ENCODE measurements at places on chromosomes 6 and 20.

DNA sequence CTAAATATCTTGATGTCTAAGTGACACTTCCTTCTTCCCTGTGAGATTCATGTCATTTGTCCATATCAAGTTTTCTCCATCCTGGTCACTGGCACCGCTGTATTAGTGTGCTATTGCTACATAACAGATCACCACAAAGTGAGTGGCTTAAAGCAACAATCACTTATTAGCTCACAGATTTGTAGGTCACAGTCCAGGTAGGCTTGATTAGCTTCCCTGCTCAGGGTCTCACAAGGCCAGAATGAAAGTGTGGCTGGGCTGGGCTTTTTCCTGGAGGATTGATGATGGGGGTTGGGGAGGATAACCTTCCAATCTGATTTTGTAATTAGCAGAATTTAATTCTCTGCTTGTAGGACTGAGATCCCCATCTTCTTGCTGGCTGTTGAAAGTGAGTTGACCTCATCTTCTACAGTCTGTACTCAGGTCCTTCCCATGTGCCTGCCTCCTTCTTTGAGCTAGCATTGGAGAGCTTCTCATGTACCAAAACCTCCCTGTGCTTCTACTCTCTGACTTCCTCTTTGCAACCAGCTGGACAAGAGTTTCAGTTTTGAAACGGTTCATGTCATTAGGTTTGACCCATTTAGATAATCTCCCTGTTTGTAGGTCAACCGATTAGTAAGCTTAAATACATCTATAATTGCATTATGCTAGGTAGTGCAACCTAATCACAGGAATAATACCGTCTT lies 152.4 kb upstream of the MAN1A1 start:
- no peak for DNase-seq

DNA sequence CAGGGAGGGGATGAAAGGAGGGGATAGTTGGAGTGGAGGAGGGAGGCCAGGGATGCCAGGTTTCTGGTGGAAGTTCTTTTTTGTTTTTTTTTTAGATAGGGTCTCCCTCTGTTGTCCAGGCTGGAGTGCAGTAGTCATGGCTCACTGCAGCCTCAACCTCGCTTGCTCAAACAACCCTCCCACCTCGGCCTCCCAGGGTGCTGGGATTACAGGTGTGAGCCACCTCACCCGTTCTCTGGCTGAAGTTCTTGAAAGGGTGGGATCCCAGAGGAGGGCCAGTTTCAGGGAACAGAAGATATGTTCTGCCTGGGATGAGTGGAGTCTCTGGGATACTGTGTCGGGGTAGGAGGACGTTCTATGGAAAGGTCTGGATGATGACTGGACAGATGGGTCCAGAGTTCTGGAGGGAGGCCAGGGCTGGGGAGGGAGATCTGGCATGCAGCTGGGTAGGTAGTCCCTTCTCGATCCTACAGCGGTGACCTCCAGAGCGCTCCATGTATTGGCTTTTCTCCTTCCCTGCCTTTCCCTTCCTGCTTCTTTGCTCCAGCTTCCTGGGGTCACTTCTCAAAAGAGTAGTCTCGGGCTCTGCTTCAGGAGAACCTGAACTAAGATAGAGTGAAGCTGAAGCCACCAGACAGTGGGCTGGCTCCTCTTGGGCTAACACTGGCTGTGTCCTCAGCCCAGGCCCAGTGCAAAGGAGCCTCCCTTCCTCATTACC lies 12.7 kb upstream of the SRC start:
- no peak for DNase-seq

DNA sequence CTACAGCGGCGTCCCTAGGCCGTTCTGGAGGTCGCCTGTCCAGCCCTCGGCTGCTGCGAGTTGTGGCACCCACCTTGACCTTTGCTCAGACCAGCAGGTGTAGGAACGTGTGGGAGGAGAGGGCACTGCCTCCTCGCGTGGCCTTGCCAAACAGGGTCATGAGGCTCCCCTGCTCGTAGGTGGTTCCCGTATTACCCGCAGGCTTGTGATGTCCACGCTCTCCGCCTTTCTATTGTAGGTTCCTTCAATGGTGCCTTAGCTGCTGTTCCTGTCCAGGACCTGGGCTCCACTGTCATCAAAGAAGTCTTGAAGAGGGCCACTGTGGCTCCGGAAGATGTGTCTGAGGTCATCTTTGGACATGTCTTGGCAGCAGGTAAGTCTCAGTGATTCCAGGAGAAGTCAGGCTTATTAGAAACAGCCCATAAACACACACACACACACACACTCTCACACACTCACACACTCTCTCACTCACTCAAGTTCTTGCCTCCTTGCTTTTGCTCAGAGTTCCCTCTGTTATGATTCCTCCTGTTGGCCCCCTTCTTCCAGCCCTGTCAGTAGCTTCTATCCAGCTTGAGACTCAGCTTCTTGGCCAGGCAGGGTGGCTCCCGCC lies 942 bp downstream of the ACAT2 start:
- DNase-seq, result no peak

DNA sequence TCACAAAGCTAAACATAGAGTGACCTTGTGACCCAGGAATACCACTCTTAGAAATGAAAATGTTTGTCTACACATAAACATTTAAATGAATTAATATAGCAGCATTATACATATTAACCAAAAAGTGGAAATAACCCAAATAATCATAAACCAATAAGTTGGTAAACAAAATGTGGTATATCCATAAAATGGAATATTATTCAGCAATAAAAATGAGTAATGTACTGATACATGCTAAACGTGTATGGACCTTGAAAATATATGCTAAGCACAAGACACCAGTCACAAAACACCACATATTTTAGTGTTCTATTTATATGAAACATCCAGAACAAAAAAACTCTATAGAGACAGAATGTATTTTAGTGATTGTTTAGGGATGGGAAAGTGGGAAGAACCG lies 68.9 kb upstream of the FUT9 start:
- no peak for DNase-seq

GRCh38 chr6:104639668-104640067 lies 220.1 kb downstream of the HACE1 start:
- no peak for DNase-seq

GRCh38 chr20:63844511-63844991 lies 13.5 kb upstream of the ZBTB46 start:
- no peak for DNase-seq

DNA sequence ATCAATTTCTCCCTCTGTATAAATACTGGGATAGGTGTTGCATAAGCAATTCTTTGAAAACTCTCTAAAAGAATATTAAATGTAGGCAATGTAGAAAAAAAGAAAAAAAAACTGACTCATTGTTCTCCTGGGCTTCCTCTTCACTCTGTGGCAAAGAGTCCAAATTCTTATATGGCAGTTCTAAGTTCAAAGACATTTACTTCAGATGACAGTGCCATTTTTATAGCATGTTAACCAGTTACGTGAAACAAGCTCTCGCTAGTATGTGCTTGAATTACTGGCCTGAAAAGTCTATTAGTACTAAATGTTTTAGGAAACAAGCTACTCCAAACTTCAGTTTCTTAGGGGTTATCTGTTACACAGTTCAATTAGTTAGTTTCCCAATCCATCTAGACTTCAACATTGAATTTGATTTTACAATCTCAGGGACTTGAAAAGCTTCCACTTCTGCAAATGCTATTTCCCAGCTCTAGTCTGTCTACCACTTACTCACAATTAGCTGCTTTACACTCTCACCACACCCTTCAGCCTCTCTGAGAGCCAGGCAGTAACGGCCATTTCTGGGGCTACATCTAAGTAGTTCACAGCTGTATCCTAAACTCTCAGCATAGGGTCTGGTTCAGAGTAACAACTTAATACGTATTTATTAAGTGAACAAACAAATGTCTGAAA lies 100.4 kb downstream of the OGFRL1 start:
- no peak for DNase-seq

GRCh38 chr20:25324412-25324811 lies 66.2 kb downstream of the ABHD12 start:
- no peak for DNase-seq

DNA sequence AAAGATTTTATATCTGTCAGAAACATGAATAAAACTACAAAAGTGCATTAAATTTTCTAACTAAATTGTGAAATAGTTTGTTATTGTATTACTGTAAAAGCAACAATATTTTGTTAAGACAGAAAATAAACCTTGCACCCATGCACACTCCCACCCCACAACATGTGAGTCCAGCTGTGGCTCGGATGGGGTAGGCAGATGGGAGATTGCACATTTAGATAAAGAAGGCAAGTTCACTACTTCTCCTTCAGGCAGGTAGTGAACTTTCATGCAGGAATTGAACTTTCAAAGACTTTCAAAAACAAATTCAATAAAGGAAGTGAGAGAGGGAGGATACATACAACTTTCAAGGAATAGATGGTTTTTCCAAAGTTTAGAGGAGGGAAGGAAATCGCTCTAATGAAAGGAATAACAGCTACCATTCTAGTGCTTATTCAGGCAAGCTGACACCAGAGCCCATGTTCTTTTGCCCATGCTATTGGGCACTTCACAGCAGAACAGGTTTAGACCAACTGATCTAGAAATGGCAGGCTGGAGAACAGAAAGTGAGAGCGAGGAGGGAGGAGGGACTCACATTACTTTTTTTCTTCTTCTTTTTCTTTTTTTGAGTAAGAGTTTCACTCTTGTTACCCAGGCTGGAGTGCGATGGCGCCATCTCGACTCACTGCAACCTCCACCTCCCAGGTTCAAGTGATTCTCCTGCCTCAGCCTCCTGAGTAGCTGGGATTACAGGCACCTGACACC lies 28.5 kb downstream of the SF3B5 start:
- DNase-seq, result no peak

DNA sequence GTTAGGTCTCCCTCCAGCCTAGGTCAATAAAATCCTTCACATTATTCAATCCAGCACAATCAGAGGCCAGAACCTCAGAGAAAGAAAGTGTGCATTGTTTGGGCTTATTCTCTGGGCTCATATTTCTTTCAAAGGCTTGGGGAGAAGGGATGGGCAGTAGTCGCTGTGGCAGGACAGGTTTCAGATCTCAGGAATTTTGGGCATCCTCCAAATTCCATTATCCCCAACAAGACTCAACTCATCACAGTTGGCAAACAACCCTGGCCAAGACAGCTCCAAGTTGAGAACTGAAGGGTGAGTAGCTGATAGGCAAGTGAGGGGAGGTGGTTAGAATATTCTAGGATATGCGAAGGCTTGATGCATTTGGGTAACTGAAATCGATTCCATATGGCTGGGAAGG lies 27.2 kb upstream of the CHD6 start:
- DNase-seq, result no peak

DNA sequence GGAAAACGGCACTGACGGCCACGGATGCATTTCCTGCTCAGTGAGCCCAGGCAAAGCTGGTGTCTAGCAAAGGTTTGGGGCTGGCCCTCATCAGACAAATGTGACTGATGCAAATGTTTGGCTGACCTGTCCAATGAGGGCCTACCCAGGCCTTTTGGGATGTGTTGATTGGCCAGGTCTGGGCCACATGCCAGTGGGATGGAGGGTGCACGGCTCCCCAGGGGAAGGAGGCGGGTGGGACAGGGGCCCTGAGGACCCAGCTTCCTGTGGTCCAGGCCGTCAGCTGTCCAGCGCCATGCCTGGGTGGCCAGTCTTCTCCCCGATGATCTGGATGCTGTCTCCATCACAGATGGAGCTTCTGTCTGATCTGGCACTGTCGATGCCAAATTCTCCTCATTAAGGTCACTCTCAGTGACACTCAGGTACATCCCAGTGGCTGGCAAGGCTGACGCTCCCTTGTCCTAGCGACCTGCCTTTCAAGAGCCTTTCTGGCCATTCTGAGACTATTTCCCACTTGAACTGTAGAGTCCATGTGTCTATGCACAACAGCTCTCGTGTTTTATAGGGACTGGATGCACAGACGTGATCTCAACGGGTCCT lies 43.0 kb downstream of the NTSR1 start:
- peak; percentile 82 for DNase-seq

- no peak for DNase-seq
Observed at GRCh38 chr6:150352321-150353296, 16.2 kb upstream of the IYD start.

Data from T47D (cell line).